ENCODE measurements at places on chromosomes 3 and 15.

- no peak for DNase-seq
These were observed 601.0 kb upstream of the ADAMTS9 start for GRCh38 chr3:65288776-65289175.

DNA sequence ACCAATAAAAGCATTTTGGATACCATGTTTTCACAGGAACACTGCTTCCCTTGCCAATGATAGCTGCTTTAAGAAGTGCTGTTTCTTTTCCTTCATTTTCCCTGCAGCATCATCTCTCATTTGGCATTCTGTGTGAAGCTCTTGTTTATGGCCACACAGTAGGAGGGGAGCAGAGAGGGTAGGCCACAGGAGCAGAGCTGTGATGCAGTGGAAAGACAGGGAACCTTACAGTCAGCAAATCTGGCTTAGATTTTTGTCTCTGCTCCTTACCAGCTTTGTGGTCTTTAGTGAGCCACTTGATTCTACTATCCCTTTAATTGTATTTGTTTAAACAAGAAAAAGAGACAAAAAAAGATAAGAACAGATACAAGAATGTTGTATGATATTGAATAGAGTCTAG, 138.7 kb downstream of the RPL22L1 start:
- DNase-seq: no peak

GRCh38 chr3:141777957-141778813, 15.0 kb downstream of the GRK7 start:
- DNase-seq: no peak

DNA sequence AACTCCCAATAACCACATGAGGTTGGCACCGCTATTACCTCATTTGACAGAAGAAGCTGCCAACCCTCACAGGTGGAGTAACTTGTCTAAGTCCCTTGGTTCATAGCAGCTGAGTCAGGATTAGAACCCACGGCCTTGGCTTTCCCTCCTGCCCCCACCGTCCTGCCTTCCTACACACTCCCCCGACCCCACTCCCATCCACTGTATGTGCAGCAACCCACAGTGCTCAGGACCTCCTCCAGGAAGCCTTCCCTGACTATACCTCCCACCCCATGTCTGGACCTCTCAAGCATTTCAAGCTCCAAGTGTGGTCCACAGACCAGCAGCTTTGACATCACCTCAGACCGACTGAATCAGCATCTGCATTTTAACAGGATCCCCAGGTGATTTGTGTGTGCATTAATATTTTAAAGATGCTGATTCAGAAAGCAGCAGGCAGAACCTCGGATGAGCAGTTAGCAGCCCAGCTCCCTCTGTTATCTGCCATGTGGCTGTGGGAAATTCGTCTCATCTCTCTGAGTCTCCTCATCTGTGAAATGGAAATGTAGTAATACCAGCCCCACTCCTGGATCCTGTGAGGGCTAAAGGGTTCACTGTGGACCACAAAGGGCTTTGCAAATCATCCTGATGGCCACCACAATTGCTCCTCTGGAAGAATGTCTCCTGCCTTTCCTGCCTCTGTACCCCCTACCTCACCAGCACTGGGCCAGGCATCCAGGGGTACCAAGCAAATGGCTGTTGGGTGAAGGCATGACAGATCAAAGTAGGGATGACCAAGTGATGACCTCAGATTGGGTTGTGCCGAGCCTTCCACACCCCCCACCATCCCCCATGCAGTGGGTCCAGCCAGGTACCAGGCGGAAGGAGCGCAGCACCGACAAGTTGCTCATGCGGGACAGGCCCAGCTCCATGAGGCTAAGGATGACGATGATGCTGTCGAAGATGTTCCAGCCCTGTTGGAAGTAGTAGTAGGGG, 62.7 kb downstream of the SCN5A start:
- DNase-seq: no peak

GRCh38 chr3:15096046-15096445, 2.9 kb downstream of the RBSN start:
- no peak for DNase-seq

GRCh38 chr3:64410226-64410625, 185.0 kb upstream of the PRICKLE2 start:
- DNase-seq: no peak
